GM06990 (cell line): ENCODE measurements at places on chromosomes 6 and 20.

DNA sequence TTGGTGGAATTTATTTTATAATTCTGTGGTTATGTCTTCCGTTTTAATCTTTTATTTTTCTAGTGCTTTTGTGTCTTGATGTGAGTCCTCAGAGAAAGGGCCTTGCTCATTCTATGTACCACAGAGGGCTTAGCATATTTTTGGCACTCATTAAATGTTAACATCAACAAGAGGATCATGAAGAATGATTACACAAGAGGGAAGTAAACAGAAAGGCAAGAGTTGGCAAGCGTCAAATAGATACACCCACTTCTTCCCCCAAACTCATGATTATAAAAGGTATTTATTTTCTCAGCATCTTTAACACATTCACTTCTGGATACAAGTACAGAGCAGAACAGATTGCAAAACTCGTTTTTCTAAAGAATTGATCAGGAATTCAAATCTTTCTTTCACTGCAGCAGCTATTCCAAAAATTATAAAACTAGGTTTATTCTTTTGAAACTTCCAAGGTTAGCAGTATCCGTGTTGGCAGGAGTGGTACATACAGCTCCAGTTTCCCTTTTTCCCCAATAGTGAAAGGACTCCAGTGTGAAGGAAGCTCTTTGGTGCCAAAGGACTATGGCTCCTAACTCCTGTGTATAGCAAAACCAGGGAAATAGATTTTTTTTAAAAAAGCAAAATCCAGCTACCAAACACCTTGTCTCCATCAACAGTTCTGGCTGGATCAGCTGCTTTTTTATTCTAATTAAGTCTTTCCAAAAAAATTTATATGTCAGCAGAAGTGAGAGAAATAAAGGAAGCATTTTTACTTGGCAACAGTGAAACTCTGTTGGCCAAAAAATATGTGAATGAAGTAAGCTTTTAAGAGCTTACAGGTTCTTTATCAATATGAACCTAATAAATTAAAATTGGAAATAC lies 221.9 kb downstream of the ADGRG6 start:
- no peak for DNase-seq

- DNase-seq = no peak
These were observed 680.5 kb downstream of the QKI start for GRCh38 chr6:164095056-164095455.

- peak; percentile 34 for DNase-seq
These were observed 72.8 kb upstream of the CEP85L start for GRCh38 chr6:118724211-118724610.

DNA sequence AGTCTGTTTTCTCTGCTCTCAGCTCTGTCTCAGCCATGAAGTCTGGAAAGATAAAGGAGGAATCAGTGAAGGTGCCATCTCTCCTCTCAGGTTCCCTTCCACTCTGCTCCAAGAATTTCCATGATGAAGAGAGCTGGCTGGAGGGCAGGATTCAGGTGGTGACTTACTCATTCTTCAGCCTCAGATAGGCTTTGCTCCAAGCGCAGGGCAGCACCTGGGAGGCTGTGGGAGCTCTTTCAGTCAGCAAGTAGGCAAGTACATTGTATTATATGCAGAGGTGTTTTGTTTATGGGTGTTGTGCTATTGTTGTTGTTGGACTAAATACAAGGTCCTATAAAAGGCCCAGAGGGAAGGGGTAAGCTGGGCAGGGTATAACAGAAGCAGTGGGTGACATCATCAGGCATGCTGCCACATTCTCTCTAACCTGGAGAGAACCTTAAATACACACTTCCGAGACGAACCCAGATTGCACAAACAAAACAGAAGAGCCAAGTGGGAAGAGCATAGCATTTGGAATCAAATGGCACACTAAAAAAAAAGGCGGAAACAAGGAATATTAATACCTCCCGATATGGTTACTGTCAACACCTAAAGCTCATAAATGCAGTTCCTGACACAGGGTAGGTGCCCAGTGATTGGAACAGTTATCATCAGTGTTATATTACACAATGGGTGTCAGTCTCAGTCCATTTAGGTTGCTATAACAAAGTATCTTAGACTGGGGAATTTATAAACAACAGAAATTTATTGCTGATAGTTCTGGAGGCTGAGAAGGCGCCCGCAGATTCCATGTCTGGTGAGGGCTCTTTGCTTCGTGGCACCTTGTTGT lies 14.5 kb upstream of the PSMG4 start:
- no peak for DNase-seq

- DNase-seq = no peak
These were observed 365.2 kb upstream of the POU3F2 start for GRCh38 chr6:98469141-98469540.
